ENCODE measurements at places on chromosomes 1 and 21.
A peak's percentile ranks its signal among the peaks of the same experiment; 100 is the strongest.

GRCh38 chr1:16434501-16434900 is 2.7 kb downstream of the SPATA21 start:
- no peak for DNase-seq

GRCh38 chr1:45998020-45998617 is 134.3 kb downstream of the PIK3R3 start:
- DNase-seq, result no peak

- DNase-seq, result no peak
Observed at GRCh38 chr1:232786845-232787455, 18.3 kb upstream of the MAP10 start.

- no peak for DNase-seq
Observed at GRCh38 chr1:154876842-154877369, 6.8 kb upstream of the KCNN3 start.

DNA sequence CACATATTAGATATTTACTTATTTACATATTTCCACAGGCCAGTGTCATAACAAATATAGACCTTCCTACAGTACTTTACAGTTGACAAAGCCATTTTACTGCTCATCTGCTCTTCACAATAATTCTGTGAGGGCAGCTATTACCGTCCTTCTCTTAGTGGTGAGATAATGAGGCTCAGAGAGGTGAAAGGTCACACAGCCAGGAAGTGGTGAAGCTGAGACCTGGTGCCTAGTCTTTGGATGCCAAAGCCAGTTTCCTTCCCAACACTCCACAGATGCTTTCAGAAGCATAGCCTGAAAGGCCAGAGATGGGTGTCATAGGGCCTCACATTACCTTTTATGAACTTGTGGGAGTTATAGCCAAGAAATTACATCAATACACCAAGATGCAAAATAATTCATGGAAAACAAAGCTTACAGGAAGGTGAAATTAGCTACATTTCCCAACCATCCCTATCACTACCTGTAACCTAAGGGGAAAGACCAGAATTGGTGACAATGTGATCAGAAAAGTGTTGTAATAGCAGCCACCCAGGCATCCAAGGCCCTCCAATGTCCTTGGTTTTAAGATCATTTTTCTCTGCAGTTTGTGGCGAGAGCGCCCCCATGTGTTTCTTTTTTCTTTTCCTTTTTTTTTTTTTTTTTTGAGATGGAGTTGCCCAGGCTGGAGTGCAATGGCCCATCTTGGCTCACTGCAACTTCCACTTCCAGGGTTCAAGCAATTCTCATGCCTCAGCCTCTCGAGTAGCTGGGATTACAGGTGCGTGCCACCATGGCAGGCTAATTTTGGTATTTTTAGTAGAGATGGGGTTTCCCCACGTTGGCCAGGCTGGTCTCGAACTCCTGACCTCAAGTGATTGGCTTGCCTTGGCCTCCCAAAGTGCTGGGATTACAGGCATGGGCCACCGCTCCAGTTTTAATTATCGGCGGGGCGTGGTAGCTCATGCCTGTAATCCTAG is 26.5 kb upstream of the RPL11 start:
- peak; percentile 12 for DNase-seq

GRCh38 chr1:233647073-233647472 is 33.2 kb downstream of the KCNK1 start:
- DNase-seq, result no peak

- no peak for DNase-seq
Observed at GRCh38 chr21:39281207-39281606, 32.2 kb downstream of the BRWD1 start.

DNA sequence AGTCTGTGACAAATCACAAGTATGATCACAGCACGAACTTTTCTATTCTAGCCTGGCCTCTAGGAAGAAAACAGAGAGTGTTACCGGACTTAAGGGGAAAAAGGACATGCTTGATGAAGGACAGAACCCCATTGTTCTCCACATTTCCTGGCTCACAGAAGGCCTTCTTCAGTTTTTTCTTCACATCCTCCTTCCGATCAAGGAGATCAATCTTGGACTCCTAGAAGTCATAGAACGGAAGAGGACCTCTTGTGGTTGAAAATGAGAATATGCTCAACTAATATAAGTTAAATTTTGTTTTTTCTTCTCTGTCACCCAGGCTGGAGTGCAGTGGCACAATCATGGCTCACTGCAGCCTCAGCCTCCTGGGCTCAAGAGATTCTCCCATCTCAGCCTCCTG is 30.3 kb downstream of the YARS1 start:
- no peak for DNase-seq

DNA sequence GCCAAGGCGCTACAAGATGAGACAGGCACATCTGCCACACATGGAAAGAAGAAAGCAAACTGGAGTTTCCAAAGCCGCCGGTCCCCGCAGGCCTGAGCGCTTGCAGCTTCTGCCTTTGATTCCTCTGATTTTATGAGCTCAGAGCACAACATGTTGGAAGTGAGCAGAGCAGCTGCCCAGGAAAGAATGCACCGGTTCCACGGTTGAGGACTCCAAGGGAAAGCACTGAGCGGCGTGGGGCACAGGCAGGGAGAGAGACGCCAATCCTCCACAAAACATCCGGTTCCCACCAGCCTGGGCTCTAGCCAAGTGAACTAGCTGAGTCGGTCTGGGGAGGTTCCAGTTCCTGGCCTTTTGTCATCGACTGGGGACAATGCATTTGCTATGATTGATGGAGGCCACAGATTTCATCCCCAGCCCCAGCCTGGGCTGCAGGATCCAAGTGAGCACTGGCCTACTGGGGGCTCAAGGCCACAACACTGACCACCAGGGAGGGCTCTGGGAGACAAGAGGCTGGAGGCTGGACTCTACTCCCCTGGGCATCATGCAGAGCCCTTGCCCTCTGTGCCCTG is 253.1 kb upstream of the IRF2BP2 start:
- DNase-seq, result peak; percentile 94

GRCh38 chr1:154221278-154222001 is 685 bp downstream of the UBAP2L start:
- DNase-seq, result peak; percentile 58

GRCh38 chr1:97192872-97193572 is 471.4 kb downstream of the PTBP2 start:
- DNase-seq, result peak; percentile 91

DNA sequence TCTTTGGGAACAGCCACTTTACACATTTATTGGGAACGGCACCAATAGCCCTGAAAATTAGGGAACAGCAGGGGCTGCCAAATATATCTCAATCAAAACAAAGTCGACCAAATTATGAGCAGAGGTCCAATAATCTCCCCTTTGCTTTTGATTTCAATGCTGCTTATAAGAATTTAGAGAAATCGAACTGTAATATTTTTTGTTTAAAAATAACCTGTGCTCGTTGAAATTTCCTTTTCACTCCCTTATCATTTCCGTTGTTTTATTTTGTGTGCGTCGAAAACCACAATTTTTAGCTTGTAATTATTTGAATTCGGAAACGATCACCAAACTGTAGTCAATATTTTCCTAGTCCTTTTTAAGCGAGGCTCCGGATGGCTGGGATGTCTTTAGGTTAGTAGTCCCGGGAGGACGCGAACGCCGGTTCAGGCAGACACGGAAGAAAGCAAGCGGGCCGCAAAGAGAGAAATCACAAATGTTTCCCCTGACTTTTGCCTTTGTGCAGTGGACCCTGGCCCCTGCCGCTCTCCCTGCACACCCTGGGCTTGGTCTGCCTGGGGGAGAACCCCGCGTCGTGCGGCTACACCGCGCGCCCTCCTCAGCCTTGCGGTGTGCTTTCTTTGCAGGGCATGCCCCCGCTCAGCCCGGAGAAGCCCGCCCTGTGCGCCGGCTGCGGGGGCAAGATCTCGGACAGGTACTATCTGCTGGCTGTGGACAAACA is 2.3 kb downstream of the LHX9 start:
- no peak for DNase-seq

DNA sequence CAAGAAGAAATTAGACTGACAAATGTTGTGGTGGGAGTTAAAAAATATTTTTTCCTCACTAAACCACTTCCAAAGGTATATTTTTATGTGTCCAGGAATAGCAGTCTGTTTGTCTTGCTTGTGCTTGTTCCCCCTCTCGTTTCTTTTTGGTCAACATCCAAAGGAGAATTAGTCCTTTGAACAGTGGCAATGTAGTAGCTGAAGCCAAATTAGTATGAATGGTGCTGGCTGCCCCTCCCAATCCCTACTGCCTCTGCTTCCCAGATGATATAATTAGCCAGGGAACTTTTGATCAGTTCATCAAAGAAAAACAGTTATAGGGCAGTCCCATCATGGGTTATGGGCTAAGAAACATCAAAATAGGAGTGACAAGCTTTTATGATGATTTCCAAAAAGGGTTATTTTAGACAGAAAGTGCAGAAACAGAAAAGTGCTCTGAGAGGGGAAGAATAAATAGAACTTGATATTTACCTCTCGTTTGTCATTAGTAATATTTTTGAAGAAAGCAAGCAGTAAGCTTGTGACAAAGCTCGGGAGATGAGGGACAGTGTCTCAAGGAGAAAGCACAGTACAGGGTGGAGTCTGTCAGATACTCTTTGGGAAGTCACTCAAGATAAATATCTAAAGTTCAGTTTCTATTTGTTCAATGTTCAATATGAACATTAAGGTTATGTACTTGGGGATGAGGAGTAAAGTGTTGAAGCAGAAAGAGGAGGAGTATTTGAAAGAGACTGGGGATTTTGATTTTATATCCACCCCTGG is 239.1 kb downstream of the HLX start:
- no peak for DNase-seq

DNA sequence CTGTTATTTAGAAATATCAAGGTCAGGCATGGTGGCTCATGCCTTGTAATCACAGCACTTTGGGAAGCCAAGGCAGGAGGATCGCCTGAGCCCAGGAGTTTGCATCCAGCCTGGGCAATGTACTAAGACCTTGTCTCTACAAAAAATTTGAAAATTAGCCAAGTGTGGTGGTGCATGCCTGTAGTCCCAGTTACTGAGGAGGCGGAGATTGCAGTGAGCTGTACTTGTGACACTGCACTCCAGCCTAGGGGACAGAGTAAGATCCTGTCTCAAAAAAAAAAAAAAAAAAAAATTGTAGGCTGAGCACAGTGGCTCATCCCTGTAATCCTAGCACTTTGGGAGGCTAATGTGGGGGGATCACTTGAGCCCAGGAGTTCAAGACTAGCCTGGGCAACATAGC is 45.3 kb downstream of the PIK3CD start:
- no peak for DNase-seq

- peak; percentile 26 for DNase-seq
Observed at GRCh38 chr1:151790940-151791651, 796 bp upstream of the TDRKH start.

- peak; percentile 98 for DNase-seq
Observed at GRCh38 chr1:8985915-8986813, 40.1 kb downstream of the SLC2A7 start.

DNA sequence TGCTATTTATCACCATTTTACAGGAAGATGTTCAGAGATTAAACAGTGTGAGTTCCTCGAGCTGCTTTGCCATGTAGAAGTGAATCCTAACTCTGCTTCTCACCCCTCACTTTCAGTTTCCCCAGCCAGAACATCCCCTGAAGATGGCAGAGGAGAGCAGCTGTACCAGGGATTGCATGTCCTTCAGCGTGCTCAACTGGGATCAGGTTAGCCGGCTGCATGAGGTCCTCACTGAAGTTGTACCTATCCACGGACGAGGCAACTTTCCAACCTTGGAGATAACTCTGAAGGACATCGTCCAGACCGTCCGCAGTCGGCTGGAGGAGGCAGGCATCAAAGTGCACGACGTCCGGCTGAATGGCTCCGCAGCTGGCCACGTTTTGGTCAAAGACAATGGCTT is 16.9 kb downstream of the TENT5C start:
- DNase-seq, result peak; percentile 12
